ENCODE measurements at places on chromosomes 13 and 19. TPM values are rescaled to one million over a fixed set of nuclear protein-coding genes. Genes with fewer than 3 reads are reported as not detected.
A peak's percentile ranks its signal among the peaks of the same experiment; 100 is the strongest.

GRCh38 chr19:33819506-33819879 lies 22.8 kb downstream of the KCTD15 start:
- DNase-seq = no peak

CEACAM5 gene
- total RNA-seq = not detected

GRCh38 chr13:46575301-46575771 lies 22.4 kb downstream of the LRCH1 start:
- DNase-seq = no peak

ZNF841 gene
- 16.4 TPM for total RNA-seq

- peak; percentile 14 for DNase-seq
Measured at GRCh38 chr19:34241513-34242337, 12.6 kb upstream of the GARRE1 start.

ANGPTL4 gene
- total RNA-seq = 2.1 TPM

GRCh38 chr13:95098916-95099315 lies 202.3 kb downstream of the ABCC4 start:
- DNase-seq = no peak
